ENCODE measurements at places on chromosomes 11 and 22. TPM values are rescaled to one million over a fixed set of nuclear protein-coding genes. Genes with fewer than 3 reads are reported as not detected.

DNA sequence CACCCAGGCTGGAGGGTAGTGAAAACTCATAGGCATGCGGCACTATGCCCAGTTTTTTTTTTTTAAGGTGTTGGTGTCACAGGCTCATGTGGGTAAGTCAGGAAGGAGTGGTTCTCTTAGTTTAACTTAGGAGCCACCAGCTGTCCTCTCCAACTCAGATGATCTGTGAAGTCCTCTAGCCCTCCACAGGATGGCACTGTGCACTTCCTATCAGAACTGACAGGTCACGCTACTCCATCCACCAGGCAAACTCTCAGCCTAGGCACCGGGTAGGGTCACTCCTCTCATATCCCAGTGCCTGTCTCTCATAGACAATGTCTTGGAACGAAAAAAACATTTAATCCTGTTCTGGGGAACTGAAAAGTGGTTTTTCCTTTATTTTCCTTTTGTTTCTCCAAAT lies 16.5 kb downstream of the NAP1L4 start:
- no peak overlapping the region for H3K27ac ChIP-seq
- H3K27me3 ChIP-seq, result no peaks in the 10 kb centered on the region

DNA sequence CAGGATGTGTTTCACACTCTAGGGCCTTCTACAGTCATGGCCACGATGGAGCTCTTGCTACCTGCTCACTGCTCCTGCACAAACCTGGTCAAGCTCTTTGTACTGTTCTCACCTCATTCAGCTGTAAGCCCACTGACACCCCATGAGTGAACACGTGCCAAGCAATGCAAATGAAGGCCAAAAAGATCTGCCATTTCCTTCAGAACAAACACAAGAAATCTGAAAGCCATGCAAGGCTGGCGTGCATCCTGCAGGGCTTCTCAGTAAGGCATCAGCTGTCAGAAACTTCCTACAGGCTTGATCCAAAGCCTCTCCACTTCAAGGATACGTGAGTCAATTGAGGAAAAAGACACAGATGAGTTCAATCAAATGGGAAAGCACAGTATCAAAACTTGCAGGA lies 44.1 kb upstream of the NFRKB start:
- H3K27ac ChIP-seq, result no peak overlapping the region
- no peaks in the 10 kb centered on the region for H3K36me3 ChIP-seq
- no peak for DNase-seq

GRCh38 chr11:133830931-133831907 lies 14.1 kb downstream of the SPATA19 start:
- H3K27me3 ChIP-seq, result no peaks in the 10 kb centered on the region
- H3K36me3 ChIP-seq, result no peaks in the 10 kb centered on the region
- no peak overlapping the region for H3K4me3 ChIP-seq
- DNase-seq, result no peak

- H3K36me3 ChIP-seq, result no peaks in the 10 kb centered on the region
- H3K4me3 ChIP-seq, result no peak overlapping the region
- no peak overlapping the region for H3K27ac ChIP-seq
- DNase-seq, result no peak
- H3K27me3 ChIP-seq, result no peaks in the 10 kb centered on the region
Measured at GRCh38 chr11:63564056-63564774, 1.0 kb upstream of the PLAAT2 start.

Gene SHANK2
- polyA plus RNA-seq, result 0.23 TPM

GRCh38 chr22:42925598-42925997 lies 68.5 kb upstream of the ARFGAP3 start:
- H3K27ac ChIP-seq, result no peak overlapping the region
- H3K36me3 ChIP-seq, result no peaks in the 10 kb centered on the region
- H3K4me3 ChIP-seq, result no peak overlapping the region
- no peak for DNase-seq
- H3K4me1 ChIP-seq, result peaks cover 11% of the 10 kb centered on the region

- H3K4me1 ChIP-seq, result peaks cover 5% of the 10 kb centered on the region
- H3K36me3 ChIP-seq, result no peaks in the 10 kb centered on the region
- H3K27ac ChIP-seq, result no peak overlapping the region
- H3K4me3 ChIP-seq, result no peak overlapping the region
Measured at GRCh38 chr22:50465066-50465930, 9.5 kb downstream of the SBF1 start.

DNA sequence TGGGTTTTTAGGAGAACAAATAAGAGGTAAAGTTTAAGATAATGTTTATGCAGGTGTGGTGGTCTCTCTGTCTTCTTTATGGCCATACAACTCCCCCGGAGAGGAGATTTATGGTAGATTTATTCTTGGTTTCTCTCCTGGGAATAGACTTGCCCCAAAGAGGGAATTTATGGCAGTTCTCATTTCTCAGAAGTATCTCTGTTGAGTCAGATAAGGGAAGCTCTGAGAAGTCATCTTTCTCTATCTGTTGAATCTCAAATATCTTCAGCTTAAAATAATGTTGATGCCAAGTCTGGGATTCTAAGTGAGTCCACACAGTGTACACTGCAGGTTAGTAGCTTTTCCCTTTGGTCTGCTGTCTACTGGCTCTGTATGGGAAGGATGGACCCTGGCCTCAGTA lies 276.4 kb upstream of the PLET1 start:
- no peak for DNase-seq
- H3K27ac ChIP-seq, result no peak overlapping the region
- H3K27me3 ChIP-seq, result no peaks in the 10 kb centered on the region
- no peak overlapping the region for H3K4me3 ChIP-seq
- H3K36me3 ChIP-seq, result no peaks in the 10 kb centered on the region

DNA sequence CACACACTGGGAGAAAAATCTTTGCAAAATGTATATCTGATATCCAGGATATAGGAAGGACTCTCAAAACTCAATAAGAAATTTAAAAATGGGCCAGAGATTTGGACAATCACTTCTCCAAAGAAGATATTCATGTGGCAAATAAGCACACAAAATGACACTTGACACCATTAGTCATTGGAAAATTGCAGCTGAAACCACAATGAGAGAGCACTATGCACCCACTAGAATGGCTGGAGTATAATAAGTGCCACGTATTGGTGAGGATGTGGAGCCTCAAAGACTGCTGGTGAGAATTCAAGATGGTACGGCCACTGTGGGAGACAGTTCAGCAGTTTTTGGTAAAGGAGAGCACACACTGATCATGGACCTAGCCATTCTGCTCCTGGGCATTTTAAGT lies 12.8 kb upstream of the OSBPL5 start:
- no peaks in the 10 kb centered on the region for H3K4me1 ChIP-seq
- H3K27ac ChIP-seq, result no peak overlapping the region
- no peaks in the 10 kb centered on the region for H3K36me3 ChIP-seq
- H3K4me3 ChIP-seq, result no peak overlapping the region

Gene FREY1
- not detected for polyA plus RNA-seq

Measured in ovary (tissue), 10 donors.